KG1 (cell line): ENCODE measurements at places on chromosomes 7 and 10.

- no peak for DNase-seq
Measured at GRCh38 chr7:13024121-13024674, 336.8 kb downstream of the ARL4A start.

- no peak for DNase-seq
Measured at GRCh38 chr7:39272111-39272510, 294.1 kb upstream of the YAE1 start.

- DNase-seq = no peak
Measured at GRCh38 chr7:154919344-154920225, 83.3 kb downstream of the PAXIP1 start.

GRCh38 chr7:143296686-143297085 lies 8.5 kb downstream of the CASP2 start:
- DNase-seq = no peak

DNA sequence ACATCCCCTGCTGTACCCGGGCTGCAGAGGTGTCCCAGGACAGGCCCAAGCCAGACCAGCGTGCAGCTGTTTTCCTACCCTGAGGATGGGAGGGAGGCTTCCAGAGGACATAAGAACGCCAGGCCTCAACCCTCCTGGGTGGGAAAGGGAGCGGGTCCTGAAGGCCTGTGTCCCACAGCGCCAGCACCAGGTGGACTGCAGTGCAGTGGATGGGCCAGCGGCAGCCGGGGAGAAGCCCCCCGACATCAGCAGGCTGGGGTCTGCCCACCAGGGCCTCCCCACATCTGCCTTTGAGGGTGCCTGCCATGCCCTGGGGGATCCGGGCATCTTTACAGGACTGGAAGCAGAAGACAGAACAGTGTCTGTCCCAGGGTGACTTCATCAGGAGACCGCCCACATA lies 22.8 kb upstream of the ZNF716 start:
- no peak for DNase-seq

DNA sequence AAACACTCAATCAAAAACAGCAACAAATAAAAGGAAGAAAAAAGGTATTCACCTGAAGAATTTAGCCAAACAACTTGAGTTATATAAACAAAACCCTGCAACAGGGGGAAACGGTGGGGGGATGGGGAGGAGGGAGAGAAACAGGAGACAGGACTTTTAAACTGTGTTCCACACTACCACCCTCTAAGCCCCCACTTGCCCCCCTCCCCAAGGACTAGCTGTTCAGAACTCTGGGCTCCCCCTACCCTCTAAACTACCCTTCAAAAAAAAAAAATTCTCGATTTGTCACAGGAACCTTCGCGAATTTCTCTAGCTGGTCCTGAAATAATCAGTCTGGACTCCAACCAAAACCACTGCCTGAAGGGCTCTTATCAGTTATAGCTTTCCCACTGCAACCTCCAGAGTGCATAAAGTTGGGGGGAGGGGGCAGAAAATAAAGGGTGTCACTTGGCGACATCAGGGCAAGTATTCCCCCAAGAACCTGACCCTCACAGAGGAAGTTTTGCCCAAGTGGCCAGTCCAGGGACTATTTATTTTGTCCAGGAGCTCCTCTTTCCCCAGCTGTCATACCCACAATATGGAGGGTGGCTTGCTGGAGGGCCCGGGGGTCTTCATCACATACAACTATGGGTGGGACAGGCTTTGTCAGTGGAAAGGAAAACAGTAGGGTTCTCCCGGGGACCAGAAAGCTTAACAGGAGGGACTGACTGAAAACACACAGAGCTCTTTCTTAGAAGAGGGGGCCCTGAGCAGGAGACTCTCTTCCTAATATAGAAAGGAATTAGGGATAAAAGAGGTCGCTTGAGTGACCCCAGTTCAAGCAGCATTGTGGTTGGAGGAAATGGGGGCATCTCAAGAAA lies 1.3 kb downstream of the UBE2H start:
- no peak for DNase-seq

DNA sequence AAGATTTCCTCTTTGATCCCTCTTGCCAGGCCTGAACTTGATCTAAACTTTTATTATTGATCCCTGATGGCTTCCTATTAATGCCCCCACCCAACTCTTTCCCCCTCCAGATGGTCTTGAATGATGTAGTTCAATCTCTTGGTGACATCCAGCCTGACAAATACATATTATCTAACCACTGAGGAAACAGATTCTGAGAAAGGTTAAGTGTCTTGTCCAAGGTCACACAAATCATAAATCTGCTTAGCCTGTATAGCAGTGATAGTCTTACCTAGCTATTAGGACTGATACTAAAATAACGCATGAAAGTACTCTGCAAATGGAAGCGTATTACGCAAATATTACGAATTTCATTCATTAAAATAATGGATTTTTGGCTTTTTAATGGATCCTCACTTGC lies 22.7 kb downstream of the STEAP1B start:
- DNase-seq = no peak
